CD4-positive, alpha-beta T cell treated with Interleukin-2 at 100 ng/mL for 4 hours (primary cell): ENCODE measurements at places on chromosomes 16 and 17.

DNA sequence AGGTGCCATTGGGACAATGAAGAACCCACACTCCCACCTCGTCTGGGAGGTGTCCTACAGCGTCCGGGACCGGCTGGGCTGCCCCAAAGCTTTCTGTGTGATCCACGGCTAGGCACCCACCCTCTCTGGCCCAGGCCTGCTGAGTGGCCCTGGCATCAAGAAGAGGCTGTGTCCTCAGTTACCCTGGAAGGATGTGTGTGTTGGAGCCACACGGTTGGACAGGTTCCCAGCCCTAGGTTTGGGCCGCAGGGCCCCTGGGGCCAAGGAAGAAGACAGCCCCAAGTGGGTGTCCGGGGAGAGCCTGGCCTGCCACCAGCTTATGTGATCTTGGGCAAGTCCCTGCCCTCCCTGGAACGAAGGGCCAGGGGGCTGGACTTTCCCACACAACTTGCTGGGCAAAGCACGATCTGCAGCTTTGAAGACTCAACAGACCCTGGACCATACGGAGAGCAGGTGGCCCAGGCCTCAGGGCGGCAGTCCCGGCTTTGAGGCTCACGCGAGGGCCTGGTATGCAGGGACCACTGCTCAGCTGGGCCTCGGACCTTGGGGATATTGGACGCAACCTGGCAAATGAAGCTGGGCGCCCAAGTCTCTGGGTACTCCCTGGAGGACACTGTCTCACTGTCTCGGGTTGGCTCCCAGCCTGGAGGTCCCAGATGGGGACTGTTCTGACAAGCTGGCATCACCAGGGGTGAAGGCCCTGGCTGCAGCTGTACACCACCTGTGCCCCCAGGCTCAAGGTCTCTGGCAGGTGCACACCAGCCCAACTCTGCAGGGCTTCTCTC is 17.5 kb downstream of the MYBBP1A start:
- DNase-seq: no peak

- DNase-seq: no peak
These were observed 11.5 kb downstream of the ZNF319 start for GRCh38 chr16:57988929-57989328.

GRCh38 chr17:50198026-50198669 is 3.3 kb downstream of the COL1A1 start:
- peak; percentile 47 for DNase-seq

DNA sequence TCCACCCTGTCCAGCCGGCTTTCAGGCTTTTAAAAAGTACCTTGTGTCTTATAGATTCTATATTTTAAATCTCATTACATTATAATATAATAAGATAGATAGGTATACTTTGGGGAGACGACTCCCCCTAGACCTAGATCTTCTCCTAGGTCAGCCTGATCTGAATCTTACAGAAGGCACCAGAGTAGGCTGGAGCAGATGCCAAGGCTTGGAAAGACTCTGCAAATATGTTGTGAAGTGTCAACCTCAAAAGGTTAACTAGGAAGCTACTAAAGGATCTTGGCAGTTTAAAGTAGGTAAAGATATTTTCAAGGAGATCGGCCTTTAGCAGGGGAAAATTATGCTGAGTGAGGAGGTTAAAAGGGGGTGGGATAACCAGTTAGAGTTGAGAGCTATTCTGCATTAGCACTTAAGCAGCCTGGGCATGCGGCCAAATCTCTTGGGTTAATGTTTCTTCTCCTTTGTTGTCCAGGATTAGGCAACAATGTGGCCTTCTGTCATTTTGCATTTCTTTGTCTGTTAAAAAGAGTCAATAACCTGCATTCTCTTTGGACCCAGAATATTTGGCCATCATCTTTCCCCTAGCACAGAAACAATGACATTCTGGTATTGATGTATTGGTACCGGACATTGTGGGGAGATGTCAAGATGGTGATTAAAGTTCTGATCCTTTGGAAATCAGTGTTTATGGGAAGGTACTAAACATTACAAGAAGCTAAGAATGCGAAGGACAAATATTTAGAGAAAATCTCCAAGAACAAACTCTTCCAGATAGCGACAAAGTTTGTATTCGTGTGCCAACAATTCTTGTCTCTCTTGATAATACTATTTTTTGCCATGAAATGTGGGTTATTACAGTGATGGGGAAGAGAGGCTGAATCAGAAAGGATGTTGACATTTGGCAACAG is 51.2 kb upstream of the DHX40 start:
- DNase-seq: no peak

DNA sequence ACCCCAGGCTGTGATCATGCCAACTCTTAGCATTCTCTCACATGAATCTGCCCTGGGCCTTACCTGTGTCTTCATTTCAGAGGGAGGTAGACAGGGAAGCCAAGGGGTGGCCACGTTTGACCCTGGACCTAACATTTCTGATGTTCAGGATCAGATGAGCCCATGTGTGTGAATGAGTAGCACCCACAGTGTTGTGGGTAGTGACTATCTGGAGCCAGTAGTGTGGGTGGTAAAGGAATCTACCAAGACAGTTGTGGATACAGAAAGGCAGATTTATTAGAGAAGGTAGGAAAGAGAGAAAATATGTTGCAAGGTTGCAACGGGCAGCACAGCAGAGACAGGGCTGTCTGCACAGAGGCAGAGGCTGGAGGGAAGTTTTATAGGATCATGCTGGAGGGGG is 60.5 kb downstream of the TK2 start:
- DNase-seq: no peak

DNA sequence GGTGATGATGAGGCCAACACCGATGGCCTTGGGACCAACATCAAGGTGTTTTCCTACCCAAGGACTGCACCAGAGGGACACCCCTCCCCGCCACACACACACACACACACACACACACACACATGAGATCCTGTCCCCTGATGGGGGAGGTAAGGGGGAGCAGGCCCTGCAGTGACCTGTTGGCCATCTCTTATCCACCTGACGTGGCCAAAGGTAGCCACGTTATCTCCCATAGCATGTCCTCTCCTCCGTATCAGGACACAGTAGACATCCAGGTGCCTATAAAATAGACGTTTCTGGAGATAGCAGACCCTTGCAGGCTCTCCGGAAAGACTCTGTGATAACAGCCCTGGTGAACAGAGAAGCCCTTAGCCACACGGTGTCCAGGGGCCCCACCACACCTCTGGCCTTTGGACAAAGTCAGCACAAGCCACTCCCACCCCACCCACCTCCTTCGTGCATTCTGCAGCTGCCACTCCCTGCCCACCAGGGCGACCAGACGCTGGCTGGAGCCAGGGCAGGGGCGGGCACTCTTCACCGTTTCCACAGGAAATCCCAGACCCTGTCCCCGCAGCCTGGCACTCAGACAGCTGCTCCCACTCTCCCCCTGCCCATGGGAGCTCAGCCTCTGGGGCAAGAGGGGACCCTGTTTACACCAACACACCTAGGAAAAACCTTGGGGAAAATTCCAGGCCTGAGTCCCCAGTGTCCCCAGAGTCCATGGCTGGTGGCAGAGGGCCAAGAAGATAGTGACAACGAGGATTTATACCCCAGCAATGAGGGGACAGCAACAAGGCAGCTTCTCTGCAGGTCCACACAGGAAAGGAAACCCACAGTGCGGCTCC is 15.4 kb upstream of the ENPP7 start:
- DNase-seq: no peak

GRCh38 chr16:11004973-11005610 is 60.7 kb downstream of the CLEC16A start:
- no peak for DNase-seq

DNA sequence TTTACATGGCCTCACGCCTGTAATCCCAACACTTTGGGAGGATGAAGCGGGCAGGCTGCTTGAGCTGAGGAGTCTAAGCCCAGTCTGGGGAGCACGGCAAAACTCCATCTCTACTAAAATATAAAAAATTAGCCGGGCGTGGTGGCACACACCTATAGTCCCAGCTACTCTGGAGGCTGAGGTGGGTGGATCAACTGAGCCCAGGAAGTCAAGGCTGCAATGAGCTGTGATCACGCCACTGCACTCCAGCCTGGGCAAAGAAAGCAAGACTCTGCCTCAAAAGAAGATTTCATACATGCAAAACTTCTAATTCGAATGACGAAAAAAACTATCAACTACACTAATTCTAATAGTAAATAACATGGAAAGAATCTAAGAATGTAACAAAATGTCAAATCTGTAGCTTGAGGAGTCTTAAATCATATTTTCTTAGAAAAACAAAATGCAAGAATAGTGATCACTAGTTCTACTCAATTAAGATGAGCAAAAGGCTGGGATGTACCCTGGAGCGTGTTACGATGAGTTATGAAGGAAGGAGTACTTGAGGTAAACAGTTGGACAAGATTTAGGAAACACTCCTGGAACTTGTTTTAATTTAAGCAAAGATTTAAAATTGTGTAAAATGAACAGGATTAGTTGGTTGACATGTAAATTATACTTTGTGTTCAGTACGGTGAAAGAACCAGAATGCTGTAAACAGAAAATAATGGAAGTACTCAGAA is 20.7 kb downstream of the YWHAE start:
- DNase-seq: no peak

DNA sequence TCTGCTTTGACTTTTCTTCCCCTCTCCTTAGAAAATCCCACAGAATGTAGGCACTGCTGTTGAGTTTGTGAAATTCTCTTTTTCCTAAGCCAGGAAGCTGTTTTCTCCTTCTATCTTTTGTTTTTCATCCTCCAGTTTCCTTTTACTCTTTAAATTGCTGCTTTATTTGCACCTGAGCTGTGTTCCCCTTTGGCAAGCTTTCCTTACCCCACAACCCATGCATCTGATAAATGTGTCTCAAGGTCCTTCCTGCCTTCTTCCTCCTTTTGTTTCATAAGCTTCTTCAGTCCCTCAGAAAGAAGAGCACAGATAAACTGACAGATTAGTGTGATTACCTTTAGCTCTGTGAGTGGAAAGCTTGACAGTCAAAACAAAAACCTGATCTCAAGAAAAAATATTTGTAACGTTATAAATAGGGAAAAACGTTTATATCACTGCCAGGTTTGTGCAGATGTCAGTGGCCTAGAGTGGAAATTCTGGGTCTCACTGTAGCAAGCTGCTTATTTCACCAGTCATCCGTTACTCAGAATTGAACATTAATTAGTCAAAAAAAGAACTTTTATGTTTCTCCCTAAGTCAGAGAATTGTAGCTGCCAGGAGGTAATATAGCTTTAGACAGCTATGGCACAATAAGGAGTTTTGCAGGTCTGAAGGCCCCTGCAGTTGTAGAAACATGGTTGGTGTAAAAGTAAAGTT is 23.6 kb downstream of the GSDMB start:
- DNase-seq: no peak

GRCh38 chr17:67531291-67531690 is 154.2 kb downstream of the PITPNC1 start:
- DNase-seq: no peak

DNA sequence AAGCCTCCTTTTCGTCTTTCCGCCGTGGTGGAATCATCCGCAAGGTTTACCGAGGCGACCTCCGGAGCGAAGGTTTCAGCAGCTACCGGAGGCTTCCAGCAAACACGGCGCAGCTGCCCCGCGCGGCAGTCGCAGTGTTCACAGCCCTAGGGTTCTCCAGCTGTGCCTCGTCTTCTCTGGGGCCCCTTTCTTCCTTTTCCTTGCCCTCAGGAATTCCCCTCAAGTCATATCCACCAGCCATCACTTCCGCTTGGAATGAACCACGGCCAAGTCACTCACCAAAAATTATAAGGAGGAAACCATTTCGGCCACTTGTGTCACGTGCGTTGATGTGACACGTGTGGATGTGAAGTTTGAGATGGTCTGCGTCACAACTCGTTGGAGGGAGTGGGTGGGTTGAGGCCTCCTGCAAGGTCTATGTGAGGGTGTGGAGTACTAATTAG is 636 bp upstream of the ERN1 start:
- DNase-seq: peak; percentile 55

GRCh38 chr17:49358641-49359247 is 3.3 kb downstream of the ZNF652 start:
- DNase-seq: peak; percentile 61

DNA sequence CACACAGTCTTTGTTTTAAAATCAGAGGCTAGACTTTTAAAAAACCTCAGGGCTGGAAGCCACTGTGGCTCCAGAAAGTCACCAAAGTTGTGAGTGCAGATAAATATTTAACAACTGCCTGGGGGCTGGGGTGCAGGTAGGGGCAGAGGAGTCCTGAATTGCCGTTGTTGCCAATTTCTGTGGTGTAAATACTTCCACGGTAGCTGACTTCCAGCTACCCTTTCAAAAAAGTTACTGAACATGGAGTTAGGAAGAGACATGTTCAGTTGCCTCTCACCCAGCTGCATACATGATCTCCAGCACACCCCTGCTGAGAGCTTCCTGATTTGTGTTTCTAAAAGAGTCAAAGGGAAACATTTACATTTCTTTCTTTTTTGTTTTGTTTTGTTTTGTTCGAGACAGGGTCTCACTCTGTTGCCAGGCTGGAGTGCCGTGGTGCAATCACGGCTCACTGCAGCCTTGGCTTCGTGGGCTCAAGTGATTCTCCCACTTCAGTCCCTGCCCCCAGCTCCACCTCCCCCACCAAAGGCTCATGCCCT is 58.7 kb downstream of the PLXDC1 start:
- DNase-seq: no peak

GRCh38 chr17:71935341-71935740 is 185.5 kb upstream of the SOX9 start:
- no peak for DNase-seq
